ENCODE measurements at places on chromosomes 4 and X.
A peak's percentile ranks its signal among the peaks of the same experiment; 100 is the strongest.

GRCh38 chrX:9557091-9557490 is 92.2 kb downstream of the TBL1X start:
- DNase-seq = no peak

DNA sequence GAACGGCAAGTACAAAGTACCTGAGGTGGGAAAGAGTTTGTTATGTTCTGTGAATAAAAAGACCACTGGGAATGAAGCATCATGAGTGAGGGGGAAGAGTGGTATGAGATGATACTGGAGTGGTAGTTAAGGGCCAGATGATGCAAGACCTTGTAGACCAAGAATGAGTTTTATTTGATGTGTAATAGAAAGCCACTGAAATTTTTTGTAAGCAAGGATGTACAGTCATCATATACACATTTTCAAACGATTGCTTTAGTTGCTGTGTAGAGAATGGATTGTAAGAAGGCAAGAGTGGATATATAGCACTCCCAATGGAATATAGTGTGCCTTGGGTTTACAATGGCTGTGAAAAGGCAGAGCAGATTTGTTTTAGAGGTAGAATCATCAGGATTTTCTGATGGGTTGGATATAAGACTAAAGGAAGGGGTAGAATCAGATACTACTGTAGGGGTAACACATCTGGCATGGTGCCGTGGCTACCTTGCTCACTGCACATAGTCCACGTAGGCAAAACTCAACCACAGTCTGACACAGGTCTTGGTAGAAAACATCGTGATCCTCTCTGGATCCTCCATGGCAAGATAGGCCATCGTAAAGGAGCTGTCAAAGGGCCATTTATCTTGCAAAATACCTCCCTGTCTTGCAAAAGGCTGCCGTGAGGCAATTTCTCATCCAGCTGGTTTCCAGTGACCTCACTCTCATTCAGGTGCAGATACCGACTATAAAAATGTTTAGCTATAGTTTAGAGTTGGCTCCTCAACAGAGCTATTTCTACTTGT is 14.9 kb downstream of the TIFA start:
- DNase-seq = no peak

- DNase-seq = no peak
These were observed 2407.1 kb downstream of the ARAP2 start for GRCh38 chr4:33837043-33837838.

- no peak for DNase-seq
These were observed 107.8 kb downstream of the ANK2 start for GRCh38 chr4:113157086-113157857.

- peak; percentile 54 for DNase-seq
These were observed 6.6 kb upstream of the DDX60L start for GRCh38 chr4:168486912-168487281.

GRCh38 chr4:122625156-122625555 is 4.3 kb upstream of the IL21 start:
- no peak for DNase-seq

GRCh38 chrX:101595739-101596419 is 21.9 kb downstream of the ARMCX6 start:
- DNase-seq = peak; percentile 58

GRCh38 chr4:7045961-7046921 is 3.1 kb downstream of the TADA2B start:
- DNase-seq = no peak

DNA sequence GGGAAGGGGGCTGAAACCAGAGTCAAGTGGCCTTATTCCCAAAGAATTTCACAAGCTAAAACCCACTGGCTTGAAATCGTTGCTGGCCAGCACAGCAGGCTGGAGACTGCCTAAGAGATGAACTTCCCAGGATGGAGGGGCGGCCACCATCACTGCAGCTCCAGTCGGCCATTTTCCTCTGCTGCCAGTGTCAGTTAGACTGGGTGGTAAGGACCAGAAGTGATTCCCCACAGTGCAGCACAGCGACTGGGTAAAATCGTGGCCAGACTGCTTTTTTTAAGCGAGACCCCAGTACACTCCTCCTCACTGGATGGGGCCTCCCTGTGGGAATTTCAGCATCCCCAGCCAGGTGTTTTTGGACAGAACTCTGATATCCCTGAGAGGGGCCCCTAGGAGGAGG is 428.0 kb downstream of the SPIN4 start:
- no peak for DNase-seq

DNA sequence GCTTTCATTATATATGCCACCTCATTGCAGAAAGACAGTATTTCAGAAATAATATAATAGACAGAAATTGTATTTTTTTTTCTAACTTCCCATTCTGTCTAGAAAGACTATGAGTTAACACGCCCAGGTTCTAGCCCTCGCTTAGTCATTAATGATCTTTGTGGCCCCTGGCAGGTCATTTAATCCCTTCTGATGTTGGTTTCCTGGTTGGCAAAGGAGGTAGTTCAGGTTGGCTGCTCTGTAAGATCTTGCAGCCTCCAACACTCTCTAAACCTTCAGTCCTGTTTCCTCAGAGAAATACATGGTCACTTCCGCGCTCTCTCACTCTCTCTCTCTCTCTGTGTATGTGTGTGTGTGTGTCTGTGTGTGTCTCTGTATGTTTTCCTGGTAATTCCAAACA is 156.3 kb upstream of the NOCT start:
- peak; percentile 11 for DNase-seq

GRCh38 chr4:11729548-11729947 is 300.9 kb upstream of the HS3ST1 start:
- no peak for DNase-seq

DNA sequence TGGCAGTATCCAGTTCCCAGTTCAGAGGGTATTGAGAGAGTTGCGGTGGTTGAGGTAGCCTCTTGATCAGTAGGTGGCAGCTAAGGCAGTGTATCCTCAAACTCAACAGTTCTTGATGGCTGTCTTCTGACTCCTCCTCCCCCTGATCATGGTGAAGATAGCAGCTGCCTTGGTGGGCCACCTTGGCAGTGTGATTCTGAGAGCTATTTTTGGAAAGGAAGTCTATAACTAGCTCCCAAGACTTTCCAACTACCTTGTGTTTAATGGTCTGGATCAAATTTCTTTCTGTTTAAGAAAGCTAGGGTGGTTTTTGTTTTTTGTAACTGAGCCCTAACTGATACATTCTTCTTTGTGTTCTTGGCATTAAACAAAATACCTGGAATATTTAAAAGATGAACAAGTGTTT is 10.5 kb upstream of the TBC1D19 start:
- no peak for DNase-seq

- DNase-seq = no peak
These were observed 390.7 kb upstream of the CTSO start for GRCh38 chr4:156344397-156344796.

- DNase-seq = no peak
These were observed 1008.0 kb downstream of the GLUD2 start for GRCh38 chrX:122055460-122055859.

DNA sequence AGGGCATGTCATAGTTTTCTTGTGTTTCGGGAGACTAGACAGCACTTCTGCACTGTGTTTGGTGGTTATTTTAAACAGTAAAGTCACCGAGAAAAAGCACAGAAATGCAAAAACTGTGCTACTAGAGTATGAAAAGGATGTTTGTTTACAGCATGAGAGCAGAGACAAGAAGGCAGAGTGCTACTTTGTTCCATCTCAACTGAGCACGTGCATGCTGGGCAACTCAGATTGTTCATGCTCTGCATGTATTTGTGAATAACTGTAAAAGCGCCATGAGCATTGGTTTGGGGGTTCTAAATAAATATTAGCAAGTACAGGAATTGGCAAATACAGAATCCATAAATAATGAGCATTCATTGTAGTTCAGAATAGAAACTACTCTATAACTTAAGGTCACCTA is 7.4 kb downstream of the EVC start:
- DNase-seq = no peak

- no peak for DNase-seq
These were observed 494.5 kb downstream of the CFAP47 start for GRCh38 chrX:36414056-36414455.

- no peak for DNase-seq
These were observed 26.1 kb downstream of the LAMTOR3 start for GRCh38 chr4:99868126-99868596.

GRCh38 chrX:109672239-109672638 is 47.3 kb upstream of the KCNE5 start:
- no peak for DNase-seq

- DNase-seq = no peak
These were observed 15.5 kb downstream of the SUV39H1 start for GRCh38 chrX:48711929-48712505.

GRCh38 chr4:38132107-38132673 is 172.0 kb downstream of the PTTG2 start:
- DNase-seq = peak; percentile 99

GRCh38 chr4:16196482-16197393 is 29.5 kb downstream of the TAPT1 start:
- DNase-seq = peak; percentile 55

GRCh38 chr4:41542526-41543275 is 4.7 kb downstream of the LIMCH1 start:
- DNase-seq = no peak

GRCh38 chr4:93217431-93217830 is 611.1 kb upstream of the ATOH1 start:
- DNase-seq = no peak

- DNase-seq = peak; percentile 84
These were observed 8.4 kb upstream of the ELF4 start for GRCh38 chrX:130118441-130119311.

GRCh38 chr4:115944146-115944905 is 830.9 kb upstream of the NDST4 start:
- DNase-seq = no peak

DNA sequence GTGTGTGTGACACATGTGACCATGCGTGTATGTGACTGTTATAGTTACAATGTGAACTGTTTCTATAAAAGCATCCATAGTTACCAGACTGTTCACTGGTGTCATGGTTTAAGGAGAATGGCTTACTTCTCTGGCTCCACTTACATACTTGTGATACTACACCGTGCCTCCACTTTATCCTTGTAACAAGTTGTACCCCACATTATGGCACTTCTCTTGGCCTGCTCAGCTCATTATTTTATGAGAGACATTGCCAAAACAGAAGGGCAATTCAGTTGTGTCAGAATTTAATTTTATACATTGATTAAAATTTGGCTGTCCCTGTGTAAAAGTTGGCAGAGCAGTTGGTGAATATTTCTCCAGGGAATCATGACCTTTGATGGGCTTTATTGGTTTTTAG is 62.4 kb upstream of the TBC1D14 start:
- no peak for DNase-seq
